SK-N-SH (cell line): ENCODE measurements at places on chromosomes 13 and 19. TPM values are rescaled to one million over a fixed set of nuclear protein-coding genes. Genes with fewer than 3 reads are reported as not detected.

RXFP2 gene
- not detected in 2 replicates for polyA plus RNA-seq

GRCh38 chr19:45499196-45500180 lies 1.2 kb downstream of the PPM1N start:
- no peaks in the 10 kb centered on the region for H3K27me3 ChIP-seq
- H3K4me3 ChIP-seq = no peak overlapping the region
- peak; percentile 62 for DNase-seq

GRCh38 chr13:55815458-55816033 lies 1325.2 kb upstream of the PRR20A start:
- H3K27me3 ChIP-seq = no peaks in the 10 kb centered on the region
- no peak overlapping the region for H3K27ac ChIP-seq
- H3K4me1 ChIP-seq = no peaks in the 10 kb centered on the region
- DNase-seq = no peak
- no peak overlapping the region for H3K4me3 ChIP-seq

GRCh38 chr19:31313291-31314030 lies 35.8 kb downstream of the TSHZ3 start:
- peaks cover 51% of the 10 kb centered on the region for H3K4me1 ChIP-seq
- no peak overlapping the region for H3K4me3 ChIP-seq
- no peak overlapping the region; the same call in 1 of the 2 replicates for H3K27ac ChIP-seq
- H3K36me3 ChIP-seq = no peaks in the 10 kb centered on the region

GRCh38 chr19:53466726-53467484 lies 628 bp upstream of the ZNF813 start:
- H3K4me3 ChIP-seq = peak overlapping the region; percentile 72
- H3K27me3 ChIP-seq = no peaks in the 10 kb centered on the region
- DNase-seq = peak; percentile 68
- no peaks in the 10 kb centered on the region; the same call in 1 of the 2 replicates for H3K36me3 ChIP-seq
- H3K27ac ChIP-seq = no peak overlapping the region; the same call in 1 of the 2 replicates

DNA sequence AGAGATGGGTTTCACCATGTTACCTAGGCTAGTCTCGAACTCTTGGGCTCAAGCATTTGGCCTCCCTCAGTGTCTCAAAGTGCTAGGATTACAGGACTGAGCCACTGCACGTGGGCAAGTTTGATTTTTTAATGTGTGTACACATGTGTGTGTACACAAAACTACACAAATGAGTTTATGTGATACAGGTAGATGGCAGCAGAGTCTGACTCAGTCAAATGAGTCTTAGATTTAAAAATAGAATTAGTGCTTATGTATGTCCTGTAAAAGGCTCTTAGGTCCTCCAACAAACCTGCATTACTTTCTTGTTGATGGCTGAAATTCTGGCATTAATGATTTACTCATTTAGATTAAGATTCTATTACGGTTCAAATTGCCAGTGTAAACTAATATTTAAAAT lies 293.7 kb downstream of the PCDH17 start:
- no peaks in the 10 kb centered on the region for H3K4me1 ChIP-seq
- no peak overlapping the region for H3K4me3 ChIP-seq
- no peaks in the 10 kb centered on the region for H3K36me3 ChIP-seq
- no peak for DNase-seq

GRCh38 chr19:57675881-57676280 lies 5.9 kb upstream of the ZNF551 start:
- H3K4me3 ChIP-seq = no peak overlapping the region
- DNase-seq = no peak
- H3K4me1 ChIP-seq = no peaks in the 10 kb centered on the region

ZNF497 gene
- polyA plus RNA-seq = 1.0 and 1.1 TPM in 2 replicates

DNA sequence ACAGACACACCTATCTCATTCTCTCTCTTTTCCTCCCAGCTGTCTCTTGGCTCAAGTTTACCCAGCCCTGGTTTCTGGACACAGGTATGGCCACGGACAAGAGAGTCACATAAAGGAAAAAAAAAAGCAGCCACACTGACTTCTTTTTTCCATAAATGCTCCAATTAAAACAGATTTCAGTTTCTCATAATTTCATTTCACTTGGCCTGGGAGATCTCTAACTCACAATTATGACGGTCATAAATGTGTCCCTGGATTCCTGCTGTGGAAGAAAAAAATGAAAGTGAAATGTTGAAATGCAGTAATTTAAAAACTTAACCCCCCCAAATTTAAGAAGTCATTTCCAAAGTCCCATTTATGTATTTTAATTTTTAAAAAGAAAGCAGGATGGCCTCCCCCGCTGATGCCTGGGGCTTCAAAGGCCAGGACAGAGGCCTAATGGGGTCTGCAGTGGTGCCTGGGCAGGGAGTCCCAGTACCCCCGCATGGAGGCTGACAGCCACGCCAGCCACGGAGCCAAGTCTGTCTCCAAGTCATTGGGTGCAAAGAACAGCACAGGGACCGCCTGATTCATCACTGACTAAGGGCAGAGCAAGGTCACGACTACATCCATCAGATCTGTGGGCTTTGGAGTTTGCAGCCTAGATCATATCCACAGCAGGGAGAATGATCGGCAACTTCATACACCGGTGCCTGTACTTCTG lies 79.7 kb downstream of the TSHZ3 start:
- no peak overlapping the region; the same call in 1 of the 2 replicates for H3K4me3 ChIP-seq
- peaks cover 47% of the 10 kb centered on the region for H3K4me1 ChIP-seq
- no peaks in the 10 kb centered on the region for H3K36me3 ChIP-seq
- H3K27ac ChIP-seq = 0 out of 2 replicates have a peak overlapping the region, but pooled peaks have one; percentile 1

- H3K4me1 ChIP-seq = no peaks in the 10 kb centered on the region
- H3K36me3 ChIP-seq = no peaks in the 10 kb centered on the region
- no peak for DNase-seq
- H3K27me3 ChIP-seq = no peaks in the 10 kb centered on the region
- no peak overlapping the region for H3K4me3 ChIP-seq
Measured at GRCh38 chr13:111886217-111886945, 180.6 kb upstream of the SOX1 start.

DNA sequence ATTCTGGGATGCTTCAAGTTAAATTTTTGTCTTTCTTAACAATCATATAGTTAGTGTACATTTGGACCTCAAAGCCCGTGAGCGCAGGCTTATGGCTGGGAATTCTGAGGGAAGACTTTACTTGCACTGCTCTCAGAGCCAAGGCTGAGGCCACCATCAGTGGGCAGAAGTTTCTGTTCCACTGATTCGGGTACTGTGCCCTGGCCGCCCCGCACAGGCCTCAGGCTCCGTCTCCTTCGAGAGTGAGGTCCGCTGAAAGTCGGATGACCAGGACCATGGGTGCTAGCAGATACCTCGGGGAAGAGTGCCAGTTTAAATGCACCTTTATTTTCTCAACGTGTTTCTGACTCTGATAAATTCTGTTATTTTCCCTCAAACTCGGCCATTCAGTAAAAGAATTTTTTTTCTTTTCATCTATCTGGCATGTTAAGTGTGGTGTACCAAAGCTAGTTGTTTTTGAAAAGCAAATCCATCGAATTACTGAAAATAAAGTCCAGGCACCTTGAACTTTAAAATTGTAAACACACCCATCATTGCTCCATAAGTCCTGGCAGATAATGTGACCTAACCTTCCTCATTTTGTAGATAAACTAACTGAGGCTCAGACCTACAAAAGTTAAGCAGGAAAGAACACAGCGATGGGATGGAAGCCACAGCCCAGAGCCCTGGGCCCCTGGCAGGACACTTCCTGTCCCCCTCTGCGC lies 126.7 kb downstream of the SOX1 start:
- no peak overlapping the region for H3K4me3 ChIP-seq
- H3K27ac ChIP-seq = no peak overlapping the region
- H3K4me1 ChIP-seq = no peaks in the 10 kb centered on the region
- H3K27me3 ChIP-seq = no peaks in the 10 kb centered on the region

B3GNT8 gene
- polyA plus RNA-seq = not detected in 2 replicates

DNA sequence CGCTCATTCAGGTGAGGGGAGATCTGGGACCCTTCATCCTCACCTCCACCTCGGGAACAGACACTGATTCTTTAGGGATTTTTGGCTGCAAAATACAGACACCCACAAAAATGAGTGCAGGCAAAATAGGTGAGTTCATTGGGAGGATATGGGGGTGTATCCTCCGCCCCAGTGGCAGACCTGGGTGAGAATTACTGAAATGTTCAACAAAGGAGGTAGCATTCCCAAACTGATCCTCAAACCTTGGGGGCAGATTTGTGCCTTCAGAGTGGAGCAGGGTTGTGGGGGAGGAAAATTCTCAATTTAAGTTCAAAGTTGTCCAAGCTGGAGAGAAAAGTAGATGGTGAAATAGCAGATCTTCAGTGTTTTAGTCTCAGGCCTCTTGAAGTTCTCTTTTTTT lies 31.3 kb upstream of the SIN3B start:
- H3K4me1 ChIP-seq = no peaks in the 10 kb centered on the region
- no peak overlapping the region for H3K27ac ChIP-seq
- no peaks in the 10 kb centered on the region for H3K36me3 ChIP-seq
- DNase-seq = no peak
- no peak overlapping the region for H3K4me3 ChIP-seq
- H3K27me3 ChIP-seq = no peaks in the 10 kb centered on the region

URAD gene
- not detected in 2 replicates for polyA plus RNA-seq

DNA sequence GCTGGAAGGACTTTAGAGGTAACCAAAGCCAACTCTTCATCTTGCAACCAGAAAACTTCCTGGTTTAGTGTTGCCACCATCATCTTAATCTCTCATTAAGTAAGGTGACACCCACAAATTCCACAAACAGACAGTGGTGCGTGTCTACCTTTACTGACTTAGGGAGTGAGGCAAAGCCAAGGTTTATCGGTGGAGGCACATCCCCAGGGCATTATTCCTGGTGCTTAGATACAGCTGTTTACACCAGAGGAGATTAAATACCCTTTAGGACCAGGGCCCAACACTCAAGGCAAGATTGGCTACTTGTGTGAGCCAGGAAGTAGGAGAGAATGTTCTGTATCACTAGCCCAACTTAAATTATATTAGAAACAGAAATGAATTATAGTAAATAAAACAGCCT lies 9.5 kb downstream of the STOML3 start:
- H3K27me3 ChIP-seq = no peaks in the 10 kb centered on the region
- H3K27ac ChIP-seq = peak overlapping the region; percentile 87
- no peaks in the 10 kb centered on the region for H3K36me3 ChIP-seq
- no peak overlapping the region for H3K4me3 ChIP-seq
- DNase-seq = no peak

DNA sequence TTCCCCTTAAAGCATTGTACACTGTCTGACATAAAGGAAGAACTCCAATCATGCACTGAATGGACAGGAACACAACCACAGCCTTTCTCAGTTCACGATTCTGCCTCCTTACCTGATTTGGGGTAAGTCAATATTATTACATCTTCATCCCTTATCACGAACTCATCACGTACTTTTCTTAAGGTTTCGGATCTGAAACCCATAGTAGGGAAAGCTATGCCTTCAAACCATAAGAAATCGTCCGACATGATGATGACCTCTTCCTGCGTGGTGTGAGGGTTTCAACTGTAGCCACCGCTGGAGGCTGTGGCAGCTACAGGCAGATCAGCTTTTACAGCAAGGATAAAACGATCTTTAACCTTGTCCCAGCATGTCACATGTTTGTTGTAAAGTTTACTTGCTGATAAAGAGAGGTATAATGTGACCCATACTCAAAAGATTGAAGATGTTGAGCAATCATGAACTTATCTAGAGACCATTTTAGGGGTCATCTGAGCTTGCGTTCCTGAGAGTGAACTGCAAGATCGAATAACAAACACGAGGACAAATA lies at the start of gene SULT2A1:
TSS of gene SULT2A1 (minus strand) at position 306 of the 550 bp plus-strand sequence. CDS start at position 248, 58 bp downstream.
- no peak for DNase-seq
- no peaks in the 10 kb centered on the region for H3K36me3 ChIP-seq
- H3K4me1 ChIP-seq = no peaks in the 10 kb centered on the region
- H3K27me3 ChIP-seq = peaks cover 28% of the 10 kb centered on the region

ZNF382 gene
- polyA plus RNA-seq = 2.3 and 3.5 TPM in 2 replicates

RB1 gene
- polyA plus RNA-seq = 11.5 and 13.0 TPM in 2 replicates

GRCh38 chr13:109273326-109273751 lies 513.0 kb downstream of the IRS2 start:
- DNase-seq = no peak
- H3K4me3 ChIP-seq = no peak overlapping the region
- no peaks in the 10 kb centered on the region for H3K27me3 ChIP-seq
